AG09309 (cell line): ENCODE measurements at places on chromosomes 11 and 22.
A peak's percentile ranks its signal among the peaks of the same experiment; 100 is the strongest.

DNA sequence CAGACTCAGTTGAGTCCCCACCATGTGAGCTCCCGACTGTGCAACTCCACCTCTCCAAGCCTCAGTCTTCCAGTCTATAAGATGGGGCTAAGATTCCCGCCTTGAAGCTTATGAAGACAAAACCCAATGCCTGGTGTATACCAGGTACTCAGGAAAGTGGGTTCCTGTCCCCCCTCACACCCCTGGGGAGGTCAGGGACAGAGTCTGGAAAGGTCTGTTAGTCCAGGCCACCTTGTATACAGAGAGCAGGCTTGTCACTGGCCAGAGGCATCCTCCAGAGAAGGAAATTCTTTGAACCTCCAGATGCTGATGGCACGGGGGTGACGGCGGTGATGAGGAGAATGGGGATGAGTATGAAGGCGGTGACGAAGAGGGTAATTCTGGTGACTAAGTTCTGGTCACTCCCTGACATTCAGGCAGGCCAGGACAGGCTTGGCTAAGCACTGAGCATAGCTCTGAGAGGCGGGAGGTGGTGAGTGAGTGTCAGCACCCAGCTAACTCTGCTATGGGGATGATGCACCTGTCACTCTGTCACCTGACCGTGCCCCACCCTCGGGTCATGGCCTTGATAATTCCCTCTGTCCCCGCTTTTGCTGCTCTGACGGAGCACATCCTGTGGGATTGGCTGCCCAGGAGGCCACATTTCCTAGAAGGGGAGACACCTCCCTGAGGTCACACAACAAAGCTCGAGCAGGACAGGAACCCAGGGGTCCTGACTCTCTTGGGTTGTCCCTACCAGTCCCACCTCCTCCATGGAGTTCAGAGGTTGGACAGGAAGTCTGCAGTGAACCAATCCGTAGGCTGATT lies 30.9 kb upstream of the CSNK1E start:
- DNase-seq = no peak

DNA sequence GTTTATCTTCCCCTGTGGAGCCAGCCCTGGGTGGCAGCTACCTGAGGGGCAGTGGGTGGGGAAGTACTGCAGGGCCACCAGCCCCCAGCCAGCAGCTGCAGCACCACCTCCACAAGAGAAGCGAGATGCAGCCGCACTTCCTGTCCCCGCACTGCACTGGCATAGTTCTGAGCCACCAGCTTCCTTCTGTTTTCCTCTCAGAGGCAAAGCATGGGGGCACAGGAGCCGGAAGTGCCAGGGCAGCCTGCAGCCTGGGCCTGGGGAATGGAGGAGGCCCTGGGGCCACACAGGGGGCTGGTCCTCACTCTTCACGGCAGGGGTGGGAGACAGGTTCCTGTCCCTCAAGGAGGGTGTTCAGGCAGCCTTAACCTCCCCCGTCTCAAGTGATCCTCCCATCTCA lies 11.9 kb upstream of the SH3BP1 start:
- DNase-seq = no peak

DNA sequence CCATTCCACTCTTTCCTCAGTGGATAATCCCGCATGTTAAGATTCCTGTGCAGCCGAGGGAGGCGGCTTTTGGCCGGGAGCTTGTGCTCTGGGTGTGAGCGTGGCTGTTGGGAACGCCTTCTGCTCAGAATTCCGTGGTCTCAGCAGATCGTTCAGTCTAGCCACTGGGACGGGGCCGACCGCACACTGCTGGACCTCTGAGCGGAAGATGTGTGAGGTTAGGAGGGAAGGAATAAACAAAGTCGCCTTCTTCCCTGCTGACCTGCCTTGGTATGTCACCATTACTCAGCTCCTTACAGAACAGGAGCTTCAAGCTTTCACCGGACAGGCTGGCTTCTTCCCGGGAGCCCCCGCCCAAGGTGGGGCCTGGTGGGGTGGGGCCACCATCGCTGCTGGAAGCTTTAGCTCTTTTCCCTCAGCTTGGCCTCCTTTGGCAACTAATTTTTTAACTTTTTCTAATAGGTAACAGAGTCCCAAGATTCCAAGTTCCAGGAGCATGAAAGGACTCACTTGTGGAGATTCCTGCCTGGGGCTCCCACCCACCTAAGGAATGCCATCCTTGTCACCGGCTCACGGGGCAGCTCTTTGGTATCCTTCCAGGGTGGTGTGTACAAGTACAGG lies 22.5 kb upstream of the SEPTIN5 start:
- no peak for DNase-seq

GRCh38 chr11:76944225-76944624 lies 83.5 kb downstream of the ACER3 start:
- DNase-seq = no peak

DNA sequence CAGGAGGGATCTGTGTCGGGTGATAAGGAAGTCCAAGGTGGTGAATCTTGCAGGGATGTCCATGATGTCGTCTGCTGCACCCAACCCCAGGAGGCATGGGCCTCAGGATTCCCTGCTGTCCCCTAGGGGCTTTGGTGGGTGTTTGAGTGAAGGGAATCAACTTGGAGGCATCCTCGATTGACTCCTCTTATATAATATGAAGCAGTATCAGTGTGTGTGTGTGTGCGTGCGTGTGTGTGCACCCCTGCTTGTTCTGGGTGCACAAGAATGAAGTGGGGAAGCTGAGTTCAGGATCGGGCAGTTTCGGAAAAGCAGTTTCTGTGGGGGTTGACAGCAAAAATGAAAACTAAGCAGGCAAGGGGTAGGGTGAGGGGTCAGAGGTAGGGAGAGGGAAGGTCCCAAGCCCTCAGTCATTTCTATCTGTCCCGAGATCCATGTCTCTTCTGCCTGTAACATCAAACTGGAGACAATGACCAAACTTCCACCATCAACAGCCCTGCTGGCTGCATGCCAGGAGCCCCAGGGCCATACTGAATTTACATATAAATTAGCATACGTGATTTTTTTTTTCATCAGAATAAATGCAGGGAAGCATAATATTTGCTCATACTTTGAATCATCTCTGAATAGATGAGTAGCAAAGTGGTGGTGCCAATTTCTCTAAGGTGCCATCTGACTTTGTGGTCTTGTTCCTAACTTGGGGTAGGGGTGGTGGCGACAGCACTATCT lies 2.0 kb downstream of the NTM start:
- no peak for DNase-seq

DNA sequence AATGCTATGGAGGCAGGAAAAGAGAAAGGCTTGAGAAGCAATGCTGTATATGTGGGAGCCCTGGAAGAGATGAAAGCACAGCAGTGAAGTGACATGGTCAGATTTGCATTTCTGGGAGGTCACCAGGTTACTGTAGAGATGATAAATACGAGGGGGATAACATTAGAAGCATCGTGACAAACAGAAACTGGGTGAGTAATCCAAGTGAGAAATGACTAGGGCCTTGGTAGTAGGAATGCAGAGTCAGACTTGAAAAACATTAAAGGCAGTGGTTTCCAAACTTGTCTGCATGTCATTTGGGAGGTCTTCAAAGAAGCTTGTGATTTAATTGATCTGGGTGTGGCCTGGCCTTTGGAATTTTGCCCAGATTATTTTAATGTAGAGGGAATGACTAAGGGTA lies 43.9 kb downstream of the CCDC34 start:
- no peak for DNase-seq

DNA sequence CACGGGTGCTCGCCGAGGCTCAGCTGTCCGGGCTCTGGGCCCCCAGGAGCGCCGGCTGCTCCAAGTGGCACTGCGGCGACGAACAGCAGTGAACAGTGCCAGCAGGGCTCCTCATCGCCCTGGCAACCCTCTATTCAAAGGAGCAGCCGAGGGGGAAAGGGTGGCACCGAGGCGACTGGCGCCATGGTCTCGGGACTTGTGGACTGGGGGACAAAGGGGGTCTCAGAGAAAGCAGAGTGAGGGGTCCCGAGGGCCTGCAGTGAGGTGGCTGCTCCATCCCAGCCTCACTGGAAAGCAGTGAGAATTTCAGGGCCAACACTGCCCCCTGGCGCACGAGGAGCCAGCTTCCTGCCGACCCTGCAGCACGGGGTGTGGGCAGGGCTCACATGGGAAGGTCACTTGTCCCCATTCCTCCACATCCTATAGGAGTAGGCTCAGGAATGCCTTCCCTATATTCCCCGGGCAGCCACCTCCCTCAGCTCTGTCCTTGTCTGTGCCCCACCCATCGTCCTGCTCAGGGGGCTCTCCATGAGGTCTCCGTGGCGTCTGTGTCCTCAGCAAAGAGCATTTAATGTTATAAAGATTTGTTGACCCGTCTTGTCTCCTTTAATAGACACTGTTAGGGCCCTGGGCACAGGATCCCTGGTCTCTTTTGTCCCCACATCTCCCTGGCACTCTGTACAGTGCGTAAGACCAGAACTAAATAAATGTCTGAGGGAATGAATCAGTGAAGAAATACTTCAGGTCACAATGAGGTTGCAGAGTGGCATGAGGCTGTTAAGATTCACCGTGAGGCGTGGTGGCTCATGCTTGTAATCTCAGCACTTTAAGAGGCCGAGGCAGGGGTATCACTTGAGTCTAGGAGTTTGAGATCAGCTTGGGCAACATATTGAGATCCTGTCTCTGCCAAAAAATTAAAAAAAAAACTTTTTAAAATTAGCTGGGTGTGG lies 26.4 kb downstream of the LRFN4 start:
- DNase-seq = peak; percentile 34

- DNase-seq = no peak
Measured at GRCh38 chr11:35515224-35515623, 10.2 kb downstream of the PAMR1 start.

DNA sequence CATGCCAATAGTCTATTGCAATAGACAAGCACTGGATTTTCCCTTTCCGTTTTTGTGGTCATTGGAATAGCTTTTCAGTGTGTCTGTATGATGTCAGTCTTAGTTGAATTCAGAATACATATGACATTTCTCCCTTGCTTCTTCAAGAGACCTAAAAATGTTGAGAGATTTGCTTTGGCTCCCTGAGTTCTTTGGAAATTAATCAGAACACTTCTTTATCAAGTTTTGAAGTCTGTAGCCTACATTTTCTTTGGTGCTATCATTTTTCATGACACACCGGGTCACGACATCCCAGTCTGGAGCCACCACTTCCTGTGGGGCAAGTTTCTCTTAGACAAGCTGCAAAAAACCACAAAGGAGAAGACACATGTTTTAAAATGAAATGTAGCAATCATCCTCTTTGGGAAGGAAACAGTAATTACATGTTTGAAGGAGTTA lies 847.1 kb downstream of the OPCML start:
- peak; percentile 32 for DNase-seq

DNA sequence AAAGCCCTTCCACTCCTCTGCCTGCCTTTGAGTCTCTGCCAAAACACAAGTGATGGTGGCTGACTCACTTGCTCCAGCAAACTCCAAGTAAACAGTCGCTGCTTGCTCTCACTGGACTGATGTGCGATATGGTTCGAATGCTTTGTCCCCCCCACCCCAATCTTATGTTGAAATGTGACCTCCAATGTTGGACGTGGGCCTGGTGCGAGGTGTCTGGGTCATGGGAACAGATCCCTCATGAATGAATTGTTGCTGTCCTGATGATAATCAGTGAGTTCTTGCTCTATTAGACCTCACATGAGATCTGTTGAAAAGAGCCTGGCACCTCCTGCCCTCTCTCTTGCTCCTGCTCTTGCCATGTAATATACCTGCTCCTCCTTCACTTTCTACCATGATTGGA lies 747.9 kb downstream of the OPCML start:
- DNase-seq = no peak

DNA sequence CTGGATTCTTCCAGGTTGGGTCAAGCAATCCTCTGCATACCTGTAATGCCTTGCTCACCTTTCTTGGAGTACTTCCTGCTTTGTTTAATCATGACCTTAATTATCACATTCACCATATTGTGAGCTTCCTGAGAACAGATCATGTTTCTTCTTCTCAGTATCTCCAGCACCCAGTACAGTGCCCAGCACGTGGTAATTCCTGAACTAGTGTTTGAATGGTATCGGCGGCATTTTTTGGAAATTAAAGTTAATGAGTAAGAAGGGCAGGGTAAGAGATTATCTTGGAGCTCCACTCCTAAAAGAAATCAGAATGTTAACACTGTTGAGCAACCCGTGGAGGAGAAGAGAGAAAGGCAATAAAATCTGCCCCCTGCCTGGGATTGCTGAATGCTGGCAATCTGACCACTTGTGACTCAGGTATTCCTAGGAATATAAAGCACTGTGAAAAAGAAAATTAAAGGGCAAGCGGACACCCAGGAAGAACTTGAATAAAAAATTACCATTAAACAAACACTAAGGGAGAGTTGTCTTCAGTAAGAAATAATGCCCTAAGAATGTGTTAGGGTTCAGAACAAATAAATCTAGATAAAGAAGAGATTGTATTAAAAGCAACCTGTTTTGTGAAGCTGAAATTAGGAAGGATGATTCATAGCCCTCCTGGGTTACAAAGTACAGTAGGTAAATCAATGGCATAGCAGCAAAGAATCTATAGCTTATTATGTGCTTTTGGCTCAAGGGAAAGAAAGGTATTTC lies 92.9 kb downstream of the PDHX start:
- peak; percentile 80 for DNase-seq

DNA sequence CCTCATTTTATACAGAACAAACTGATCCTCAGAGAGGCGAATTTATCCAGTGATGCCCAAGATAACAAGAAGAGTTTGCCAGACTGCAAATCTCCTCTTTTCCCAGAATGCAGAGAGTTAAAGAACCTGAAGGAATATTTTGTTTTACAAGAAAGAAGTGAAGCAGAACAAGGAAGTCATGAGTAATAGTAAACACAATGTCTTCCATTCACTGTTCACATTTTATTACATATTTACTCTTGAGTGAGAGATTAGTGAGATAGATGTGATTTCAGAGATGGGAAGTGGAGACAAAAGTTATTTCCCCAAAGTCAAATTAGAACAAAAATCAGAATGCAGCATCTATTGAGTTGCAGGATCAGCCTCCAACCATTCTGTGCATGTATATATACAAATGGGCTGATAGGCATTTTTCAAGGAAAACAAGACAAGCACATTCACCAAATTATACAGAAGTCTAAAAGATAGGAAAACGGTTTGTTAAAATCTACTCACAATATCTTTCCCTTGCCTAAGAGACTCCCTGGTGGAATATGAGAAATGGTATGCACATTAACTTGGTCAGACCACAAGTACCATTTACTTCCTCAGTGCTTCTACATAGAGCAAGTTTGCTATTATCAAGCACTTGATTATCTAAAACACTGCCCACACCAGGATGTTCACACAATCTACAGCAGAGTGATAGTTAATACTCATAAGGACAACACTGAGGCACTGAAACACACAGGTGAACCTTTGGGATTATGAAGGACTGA lies 12.0 kb downstream of the GUCY1A2 start:
- no peak for DNase-seq

- DNase-seq = no peak
Measured at GRCh38 chr11:34999453-34999852, 83.0 kb downstream of the PDHX start.

DNA sequence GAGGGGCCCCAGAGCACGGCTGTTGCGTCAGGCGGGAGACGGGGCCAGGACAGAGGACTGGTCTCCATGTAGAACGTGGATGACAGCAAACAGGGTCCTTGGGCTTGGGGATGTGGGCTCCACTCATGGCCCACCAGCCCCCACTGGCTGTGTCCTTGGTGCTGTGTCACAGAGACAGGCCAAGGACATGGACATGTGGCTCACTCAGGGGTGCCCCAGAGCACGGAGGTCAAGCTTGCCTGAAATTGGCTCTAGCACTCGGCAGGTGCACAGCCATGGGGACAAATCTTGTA lies 14.4 kb downstream of the FADS2 start:
- no peak for DNase-seq
